ENCODE measurements at places on chromosomes 6 and 20. TPM values are rescaled to one million over a fixed set of nuclear protein-coding genes. Genes with fewer than 3 reads are reported as not detected.

The NCR2 gene
- total RNA-seq: not detected

The TTBK1 gene
- total RNA-seq: not detected

The MYT1 gene
- total RNA-seq: not detected

The RPL10A gene
- total RNA-seq: 1,194 TPM

The CEP57L1 gene
- total RNA-seq: 20.4 TPM

The POU3F2 gene
- not detected for total RNA-seq

The TPD52L1 gene
- 18.7 TPM for total RNA-seq

The PLAGL2 gene
- total RNA-seq: 4.1 TPM

The HLA-B gene
- total RNA-seq: 568 TPM

The PROKR2 gene
- total RNA-seq: not detected
